ENCODE measurements at places on chromosomes 6 and 20.
A peak's percentile ranks its signal among the peaks of the same experiment; 100 is the strongest.

- DNase-seq = no peak
These were observed 69.7 kb downstream of the NCOA3 start for GRCh38 chr20:47571426-47571825.

DNA sequence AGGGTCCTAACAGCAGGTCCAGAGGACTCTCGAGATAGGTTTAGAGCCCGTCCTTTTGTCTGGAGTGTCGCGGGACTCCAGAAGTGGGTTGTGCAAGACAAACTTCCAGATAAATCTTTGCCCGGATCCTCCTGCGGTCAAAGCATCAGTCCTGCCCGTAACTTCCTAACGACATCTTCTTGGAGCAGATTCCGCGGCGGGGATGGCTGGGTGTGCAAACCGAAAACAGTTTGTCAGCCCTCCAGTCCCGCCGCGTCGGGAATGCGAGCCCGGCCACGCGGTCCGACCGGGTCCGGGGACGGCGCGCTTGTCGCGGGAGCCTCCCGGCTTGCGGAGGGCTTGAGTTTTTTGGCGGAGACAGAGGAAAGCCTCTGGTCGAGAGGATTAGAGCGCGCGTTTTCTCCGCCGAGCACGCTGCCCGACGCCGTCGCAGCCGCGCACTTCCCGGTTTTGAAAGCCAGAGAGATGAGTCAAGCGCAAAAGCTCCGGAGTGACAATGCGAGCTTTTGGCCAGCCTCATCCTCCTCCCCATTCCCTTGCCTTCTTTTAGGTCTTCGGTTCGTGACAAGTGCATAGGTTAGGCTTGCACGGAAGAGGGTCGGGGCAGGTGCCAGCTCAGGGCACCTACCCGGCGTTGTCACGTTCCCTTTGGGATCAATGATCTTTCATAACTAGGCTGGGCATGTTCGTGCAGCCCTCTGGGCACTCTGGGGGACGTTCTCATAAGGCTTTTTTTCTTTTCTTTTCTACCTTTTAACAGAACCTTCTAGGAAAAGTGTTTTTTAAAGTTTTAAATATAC is 91.3 kb upstream of the PRDM1 start:
- DNase-seq = peak; percentile 9

DNA sequence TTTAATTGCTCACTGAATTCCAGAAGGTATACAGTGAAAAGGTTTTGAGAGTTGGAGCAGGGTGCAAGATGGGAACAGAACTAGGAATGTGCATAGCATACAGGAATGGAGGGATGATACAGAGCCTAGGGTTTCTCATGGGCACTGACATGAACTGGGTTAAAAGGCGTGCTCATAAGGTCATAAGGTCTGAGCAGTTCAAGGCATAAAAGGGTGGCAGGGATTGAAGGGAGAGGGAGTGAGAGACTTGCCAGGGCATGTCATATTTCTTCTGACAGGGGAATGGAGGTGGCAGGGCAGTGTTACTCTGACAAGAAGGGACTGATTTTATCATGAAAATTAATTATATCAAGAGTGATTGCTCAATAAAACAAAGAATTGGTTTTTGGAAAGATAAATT is 4.7 kb downstream of the MLIP start:
- DNase-seq = no peak

DNA sequence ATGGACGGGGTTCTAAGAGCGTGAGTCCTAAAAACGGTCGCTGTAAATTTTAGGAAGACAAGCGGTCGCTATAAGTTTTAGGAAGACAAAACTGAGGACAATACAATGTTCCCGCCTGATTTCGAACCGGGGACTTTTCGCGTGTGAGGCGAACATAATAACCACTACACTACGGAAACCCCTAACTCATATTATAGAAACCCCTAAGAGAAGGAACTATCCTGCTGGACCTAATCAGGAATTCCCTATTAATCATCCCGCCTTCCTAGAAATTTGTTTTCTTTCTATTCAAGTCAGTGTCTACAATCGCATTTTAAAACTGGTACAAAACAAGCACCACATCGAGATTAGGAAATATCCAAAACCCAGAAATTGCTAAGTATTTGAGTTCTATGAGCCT is 183.8 kb downstream of the OR2B2 start:
- no peak for DNase-seq

DNA sequence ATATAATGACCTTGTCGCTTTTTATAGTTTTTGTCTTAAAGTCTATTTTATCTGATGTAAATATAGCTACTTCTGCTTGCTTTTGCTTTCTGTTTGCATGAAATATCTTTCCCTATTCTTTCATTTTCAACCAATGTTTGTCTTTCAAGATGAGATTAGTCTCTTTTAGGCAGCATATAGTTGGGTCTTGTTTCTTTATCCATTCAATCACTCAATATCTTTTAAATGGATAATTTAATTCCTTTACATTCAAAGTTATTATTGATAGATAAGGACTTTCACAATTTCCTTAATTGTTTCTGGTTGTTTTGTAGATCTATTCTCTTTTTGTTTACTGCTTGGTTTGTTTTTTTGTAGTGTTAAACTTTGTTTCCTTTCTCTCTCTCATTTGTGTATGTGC is 43.5 kb upstream of the TPD52L1 start:
- no peak for DNase-seq

GRCh38 chr6:31814677-31815024 is 432 bp downstream of the HSPA1L start:
- DNase-seq = peak; percentile 50

- DNase-seq = no peak
These were observed 155.1 kb downstream of the CD83 start for GRCh38 chr6:14272737-14273085.

DNA sequence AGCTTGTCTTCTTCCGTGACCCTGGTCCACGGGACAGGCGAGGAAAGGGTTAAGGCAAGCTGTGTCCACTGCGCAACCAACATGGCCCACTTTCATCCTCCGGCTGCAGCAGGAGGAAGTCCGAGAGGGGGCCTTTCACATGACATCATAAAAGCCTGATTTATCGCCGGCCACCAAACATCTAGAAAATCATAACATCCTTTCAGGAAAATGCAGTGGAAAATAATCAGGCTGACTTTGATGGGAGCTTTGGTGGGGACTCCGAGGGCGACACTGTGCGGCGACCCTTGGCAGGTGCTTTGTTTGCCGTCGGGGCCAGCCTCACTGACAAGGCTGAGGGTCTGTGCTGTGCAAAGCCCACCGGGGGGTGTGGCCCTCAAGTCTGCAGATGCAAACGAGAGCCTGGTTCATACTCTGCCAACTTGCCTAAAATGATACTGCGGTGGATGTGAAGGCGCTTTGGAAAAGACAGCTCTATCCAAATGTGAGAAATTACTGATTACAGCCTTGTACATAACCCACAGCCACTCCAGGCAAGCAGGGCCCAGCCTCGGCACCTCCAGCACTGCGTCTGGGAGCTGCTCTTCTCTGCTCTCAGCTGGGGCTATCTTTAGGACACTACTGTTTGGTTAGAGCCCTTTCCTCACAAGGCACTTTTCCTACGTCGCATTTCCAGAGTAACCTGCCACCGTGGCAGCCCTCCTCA is 25.7 kb downstream of the FOXC1 start:
- no peak for DNase-seq

All from stimulated activated CD8-positive, alpha-beta memory T cell treated with anti-CD3 and anti-CD28 coated beads, Interleukin-15, amount 100 ng/mL, for 4 hours (primary cell).